Fibroblast of skin of back (primary cell): ENCODE measurements at places on chromosomes 2 and 18.
A peak's percentile ranks its signal among the peaks of the same experiment; 100 is the strongest.

GRCh38 chr2:164302786-164303185 is 318.5 kb downstream of the GRB14 start:
- DNase-seq: no peak

DNA sequence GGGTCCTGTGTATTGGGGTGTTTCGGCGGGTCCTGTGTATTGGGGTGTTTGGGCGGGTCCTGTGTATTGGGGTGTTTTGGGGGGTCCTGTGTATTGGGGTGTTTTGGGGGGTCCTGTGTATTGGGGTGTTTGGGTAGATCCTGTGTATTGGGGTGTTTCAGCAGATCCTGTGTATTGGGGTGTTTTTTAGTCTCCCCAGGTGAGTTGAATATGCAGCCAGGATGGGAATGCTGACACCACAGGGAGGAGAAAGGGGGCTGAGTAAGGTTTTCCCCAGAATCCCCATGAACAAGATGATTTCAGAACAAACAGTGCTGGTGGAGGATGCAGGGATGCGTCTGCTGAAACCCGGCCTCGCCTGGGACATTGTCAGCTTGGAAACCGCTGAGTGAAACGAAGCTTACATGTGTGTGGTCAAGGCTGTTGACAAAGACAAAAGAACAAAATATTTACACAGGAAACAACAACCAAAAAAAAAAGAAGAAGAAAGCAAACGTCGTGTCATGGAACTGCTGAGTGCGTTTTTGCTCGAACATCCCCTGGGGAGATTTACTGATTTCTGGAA is 88.5 kb upstream of the ODC1 start:
- peak; percentile 17 for DNase-seq

DNA sequence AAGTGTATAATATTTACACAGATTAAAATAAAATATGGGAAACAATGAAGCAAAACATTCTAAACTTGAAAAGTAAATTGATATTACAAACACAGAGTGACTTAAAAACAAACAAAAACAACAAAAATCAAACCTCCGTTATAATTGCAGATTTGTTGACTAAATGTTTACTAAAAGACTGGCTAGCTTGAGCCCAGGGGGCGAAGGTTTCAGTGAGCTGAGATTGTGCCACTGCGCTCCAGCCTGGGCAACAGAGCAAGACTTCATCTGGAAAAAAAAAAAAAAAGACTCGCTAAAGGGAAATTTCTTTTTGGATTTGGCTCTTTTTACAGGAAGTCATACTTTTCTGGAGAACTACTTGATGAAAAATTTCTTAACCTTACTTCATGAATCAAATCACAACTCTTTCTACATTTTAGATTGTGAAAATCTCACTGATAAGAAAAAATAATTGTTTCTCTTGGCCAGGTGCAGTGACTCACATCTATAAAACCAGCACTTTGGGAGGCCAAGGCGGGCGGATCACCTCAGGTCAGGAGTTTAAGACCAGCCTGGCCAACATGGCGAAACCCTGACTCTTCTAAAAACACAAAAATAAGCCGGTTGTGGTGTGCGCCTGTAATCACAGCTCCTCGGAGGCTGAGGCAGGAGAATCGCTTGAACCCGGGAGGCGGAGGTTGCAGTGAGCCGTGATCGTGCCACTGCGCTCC is 9.7 kb downstream of the TFPI start:
- no peak for DNase-seq

- peak; percentile 14 for DNase-seq
These were observed 927.0 kb upstream of the CRIM1 start for GRCh38 chr2:35428548-35428947.

GRCh38 chr2:106523976-106524665 is 37.0 kb downstream of the CD8B2 start:
- DNase-seq: no peak

DNA sequence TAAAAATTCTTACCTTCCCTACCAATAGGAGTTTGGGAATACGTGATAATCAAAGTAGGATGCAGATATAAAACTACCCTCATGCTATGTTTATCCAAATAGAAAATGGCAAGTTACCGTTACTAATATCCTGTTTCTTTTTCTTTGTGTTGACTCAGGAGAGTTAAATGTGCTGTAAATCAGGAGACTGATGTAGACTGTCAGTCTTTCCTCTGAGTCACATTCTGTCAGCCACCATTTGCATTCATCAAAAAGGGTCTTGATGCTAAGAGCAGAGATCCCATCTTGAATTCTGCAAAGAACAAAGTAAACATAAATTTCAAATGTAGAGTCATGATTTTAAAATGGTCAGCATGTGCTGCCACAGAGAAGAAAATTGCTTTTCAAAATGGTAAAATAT is 712.8 kb downstream of the SOCS6 start:
- DNase-seq: no peak
